Stimulated activated CD4-positive, alpha-beta T cell treated with anti-CD3 and anti-CD28 coated beads, Interleukin-12 subunit alpha, Interleukin-12 subunit beta, amount 100 ng/mL, for 4 hours (primary cell): ENCODE measurements at places on chromosomes 16 and 17.

GRCh38 chr17:29664743-29665480, 42.2 kb upstream of the CORO6 start:
- no peak for DNase-seq

DNA sequence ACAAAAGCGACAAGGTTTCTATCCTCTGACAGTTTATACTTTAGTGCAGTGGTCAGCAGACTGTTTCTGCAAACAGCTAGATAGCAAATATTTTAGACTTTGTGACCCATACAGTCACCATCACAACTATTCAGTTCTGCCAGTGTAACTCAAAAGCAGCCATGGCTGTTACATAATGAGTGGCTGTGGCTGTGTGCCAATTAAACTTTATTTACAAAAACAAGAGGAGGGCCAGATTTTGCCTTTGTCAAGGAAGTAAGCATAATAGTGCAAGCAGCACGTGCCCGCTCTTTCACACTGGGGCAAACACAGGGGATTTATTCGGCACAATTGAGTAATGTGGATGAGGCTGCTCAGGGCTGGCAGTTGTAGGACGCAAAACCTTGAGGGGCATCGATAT, 551.5 kb downstream of the MAF start:
- no peak for DNase-seq

- DNase-seq, result peak; percentile 52
Measured at GRCh38 chr17:9115214-9116191, 94.2 kb downstream of the NTN1 start.

GRCh38 chr17:46270032-46270431, 24.9 kb upstream of the LRRC37A start:
- no peak for DNase-seq

DNA sequence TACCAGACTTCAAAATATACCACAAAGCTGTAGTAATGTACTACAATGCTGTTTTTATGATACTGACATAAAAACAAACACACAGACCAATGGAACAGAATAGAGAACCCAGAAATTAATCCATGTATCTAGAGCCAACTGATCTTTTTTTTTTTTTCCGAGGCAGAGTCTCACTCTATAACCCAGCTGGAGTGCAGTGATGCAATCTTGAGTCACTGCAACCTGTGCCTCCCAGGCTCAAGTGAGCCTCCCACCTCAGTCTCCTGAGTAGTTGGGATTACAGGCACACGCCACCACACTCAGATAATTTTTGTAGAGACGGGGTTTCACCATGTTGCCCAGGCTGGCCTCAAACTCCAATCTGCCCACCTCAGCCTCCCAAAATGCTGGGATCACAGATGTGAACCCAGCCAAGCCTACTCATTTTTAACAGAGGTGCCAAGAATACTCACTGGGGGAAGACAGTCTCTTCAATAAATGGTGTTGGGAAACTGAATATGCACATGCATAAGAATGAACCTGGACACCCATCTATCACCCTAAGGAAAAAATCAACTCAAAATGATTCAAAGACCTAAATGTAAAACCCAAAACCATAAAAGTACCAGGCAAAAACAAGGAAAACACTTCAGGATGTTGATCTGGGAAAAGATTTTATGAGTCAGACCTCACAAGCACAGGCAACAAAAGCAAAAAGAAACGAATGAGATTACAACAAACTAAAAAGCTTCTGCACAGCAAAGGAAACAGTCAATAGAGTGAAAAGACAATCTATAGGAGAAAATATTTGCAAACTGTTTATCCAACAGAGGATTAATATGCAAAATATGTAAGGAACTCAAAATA, 63.1 kb downstream of the STX8 start:
- no peak for DNase-seq

DNA sequence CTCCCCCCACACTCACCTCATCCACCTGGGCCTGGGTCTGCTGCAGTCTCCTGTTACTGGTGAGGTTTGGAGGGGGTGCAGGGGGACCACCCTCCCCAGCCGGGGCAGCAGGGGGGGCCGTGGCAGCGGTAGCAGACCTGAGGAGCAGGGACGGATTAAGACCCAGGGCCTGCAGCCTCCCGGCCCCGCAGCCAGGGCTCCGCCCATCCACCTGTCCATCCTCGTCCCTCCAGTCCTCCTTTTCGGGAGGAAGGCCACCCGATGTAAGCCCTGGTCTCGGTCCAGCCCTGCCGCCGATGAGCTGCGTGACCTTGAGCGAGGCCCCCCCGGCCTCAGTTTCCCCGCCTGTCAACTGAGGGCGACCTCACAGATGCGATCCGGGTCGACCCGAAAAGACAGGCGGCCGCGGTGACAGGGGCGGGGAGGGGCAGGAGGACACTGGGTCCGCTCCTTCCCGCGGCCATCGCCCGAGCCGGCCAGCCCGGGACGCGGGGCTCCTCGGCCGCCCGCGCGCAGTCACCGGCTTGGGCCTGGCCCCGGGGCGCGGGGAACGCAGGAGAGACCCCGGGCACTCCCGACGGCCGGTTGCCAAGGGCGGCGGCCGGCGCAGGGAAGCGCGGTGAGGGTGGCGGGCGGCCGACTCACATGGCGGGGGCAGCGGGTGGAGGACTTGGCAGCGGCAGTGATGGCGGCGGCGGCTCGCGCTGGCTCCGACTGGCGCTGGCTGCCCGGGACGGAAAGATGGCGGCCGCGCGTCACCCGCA, at the start of gene VAMP2:
Gene VAMP2, minus strand, starts transcription at position 716 of the 764 bp plus-strand sequence. Its CDS starts 69 bp downstream, at position 647.
- peak; percentile 80 for DNase-seq

DNA sequence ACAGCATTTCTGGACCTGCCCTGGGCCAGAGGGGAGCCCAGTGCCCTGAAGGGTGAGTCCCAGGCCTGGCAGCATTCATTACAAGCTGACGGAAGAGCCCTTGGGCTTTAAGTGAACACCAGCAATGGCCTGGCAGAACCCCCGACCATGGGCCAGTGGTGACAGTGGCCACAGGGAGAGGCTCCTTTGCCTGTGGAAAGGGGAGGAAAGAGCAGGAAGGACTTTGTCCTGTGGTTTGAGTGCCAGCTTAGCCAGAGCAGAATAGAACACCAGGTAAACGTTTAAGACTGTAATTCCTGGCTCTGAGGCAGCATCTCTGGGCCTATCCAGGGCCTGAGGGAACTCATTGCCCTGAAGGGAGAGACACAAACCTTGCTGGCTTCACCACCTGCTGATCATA, 34.3 kb upstream of the ATP2C2 start:
- DNase-seq, result no peak

- no peak for DNase-seq
Measured at GRCh38 chr17:82390860-82391435, 19.4 kb downstream of the UTS2R start.

GRCh38 chr16:76614269-76614668, 337.1 kb downstream of the CNTNAP4 start:
- DNase-seq, result no peak

DNA sequence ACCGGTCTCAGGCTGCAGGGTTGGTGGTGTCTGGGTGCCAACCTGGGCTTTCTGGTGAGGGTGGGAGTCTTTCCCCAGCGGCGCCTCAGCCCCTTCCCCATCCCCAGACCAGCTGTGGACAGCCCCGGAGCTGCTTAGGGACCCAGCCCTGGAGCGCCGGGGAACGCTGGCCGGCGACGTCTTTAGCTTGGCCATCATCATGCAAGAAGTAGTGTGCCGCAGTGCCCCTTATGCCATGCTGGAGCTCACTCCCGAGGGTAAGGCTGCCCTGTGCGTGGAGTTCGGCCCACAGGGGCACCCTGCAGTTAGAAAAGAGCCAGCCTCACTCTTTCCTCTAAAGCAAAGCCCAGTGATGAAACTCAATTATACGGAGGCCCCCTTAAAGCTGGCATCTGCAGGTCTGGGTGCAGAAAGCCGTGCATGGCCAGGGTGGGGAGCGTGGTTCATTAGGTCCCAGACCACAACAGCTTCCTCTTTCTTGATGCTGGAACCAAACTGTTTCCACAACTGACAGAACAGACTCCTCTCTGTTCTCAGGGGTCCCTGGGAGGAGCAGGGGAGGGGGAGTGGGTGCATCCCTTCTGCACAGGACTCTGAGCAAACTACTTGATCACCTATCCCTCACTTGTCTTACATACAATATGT, 10.7 kb downstream of the GUCY2D start:
- DNase-seq, result no peak

GRCh38 chr17:2386400-2387085, 14.3 kb downstream of the MNT start:
- DNase-seq, result no peak

DNA sequence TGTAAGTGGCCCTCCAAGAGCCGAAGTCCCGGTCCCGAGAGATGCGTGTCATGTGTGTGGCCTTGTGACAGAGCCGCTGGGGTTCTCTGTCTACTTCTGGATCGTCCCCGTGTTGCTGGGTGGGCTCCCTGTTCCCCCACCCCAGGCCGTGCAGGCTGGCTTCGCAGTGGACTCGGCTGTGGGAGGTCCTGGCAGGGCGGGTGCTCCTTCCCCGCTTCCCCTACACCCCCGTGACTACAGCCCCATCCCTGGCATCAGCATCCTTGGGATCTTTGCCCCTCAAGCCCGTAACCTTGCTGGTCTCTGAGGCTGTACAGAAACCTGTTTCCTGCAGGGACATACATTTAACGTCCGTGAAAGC, 136.3 kb downstream of the BANP start:
- no peak for DNase-seq

GRCh38 chr16:5069854-5070253, 1.8 kb upstream of the ALG1 start:
- DNase-seq, result no peak

DNA sequence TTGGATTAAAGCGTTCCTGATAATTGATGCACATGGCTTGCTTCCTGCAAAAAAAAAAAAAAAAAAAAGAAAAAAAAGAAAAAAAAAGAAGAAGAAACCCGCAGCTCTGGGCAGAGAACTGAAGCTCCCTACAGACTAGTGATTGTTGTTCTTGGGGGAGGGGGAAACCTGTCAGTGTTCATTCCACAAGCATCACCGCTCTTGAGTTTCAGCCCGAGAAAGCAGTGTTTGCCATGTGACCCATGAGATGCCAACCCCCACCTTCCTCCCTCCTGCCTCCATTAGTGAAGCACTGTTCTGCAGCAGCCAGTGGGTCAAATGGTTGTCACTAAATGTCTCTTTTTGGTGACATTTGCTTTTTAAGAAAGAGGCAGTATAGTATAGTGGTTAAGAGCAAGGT, 1.7 kb downstream of the USP43 start:
- no peak for DNase-seq

GRCh38 chr17:16470265-16470664, 21.7 kb downstream of the LRRC75A start:
- no peak for DNase-seq

DNA sequence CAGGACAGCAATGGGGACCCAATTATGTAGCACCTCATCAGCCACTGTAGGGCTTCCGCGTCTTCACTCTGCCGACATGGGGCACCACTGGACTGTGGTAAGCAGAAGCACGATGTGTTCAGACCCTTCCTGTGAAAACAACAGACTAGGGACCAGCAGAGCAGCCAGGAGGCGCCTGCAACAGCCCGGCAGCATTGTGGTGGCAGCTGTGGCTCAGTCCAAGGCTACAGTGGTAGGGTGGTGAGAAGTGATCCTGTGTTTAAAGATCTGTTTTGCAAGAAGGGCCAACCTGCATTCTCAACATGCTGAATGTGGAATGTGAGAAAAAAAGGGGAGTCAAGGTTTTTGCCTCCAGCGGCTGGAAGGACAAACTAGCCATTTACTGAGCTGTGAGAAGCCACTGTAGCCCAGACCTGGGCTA, 80.8 kb downstream of the GAS7 start:
- no peak for DNase-seq

- DNase-seq, result no peak
Measured at GRCh38 chr16:72844225-72844920, 203.6 kb downstream of the ZFHX3 start.

DNA sequence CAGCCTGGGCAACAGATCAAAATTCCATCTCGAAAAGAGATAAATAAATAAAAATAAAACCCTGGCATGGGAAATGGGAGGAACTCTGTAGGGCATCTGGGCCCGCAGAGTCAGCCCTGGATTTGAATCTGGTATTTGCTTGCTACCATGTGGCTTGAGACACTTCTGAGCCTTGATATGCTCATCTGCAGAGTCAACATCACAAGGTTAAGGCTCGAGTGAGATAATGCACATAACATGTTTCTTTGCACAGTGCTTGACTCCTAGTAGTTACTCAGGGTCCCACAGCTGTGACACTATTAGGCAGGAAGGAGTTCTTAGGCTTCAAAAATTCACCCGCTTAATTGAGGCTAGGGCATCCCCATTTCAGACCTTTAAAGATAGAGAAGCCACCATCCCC, 21.3 kb downstream of the CDK5RAP3 start:
- no peak for DNase-seq

- no peak for DNase-seq
Measured at GRCh38 chr16:1974157-1975070, 2.6 kb downstream of the TBL3 start.

DNA sequence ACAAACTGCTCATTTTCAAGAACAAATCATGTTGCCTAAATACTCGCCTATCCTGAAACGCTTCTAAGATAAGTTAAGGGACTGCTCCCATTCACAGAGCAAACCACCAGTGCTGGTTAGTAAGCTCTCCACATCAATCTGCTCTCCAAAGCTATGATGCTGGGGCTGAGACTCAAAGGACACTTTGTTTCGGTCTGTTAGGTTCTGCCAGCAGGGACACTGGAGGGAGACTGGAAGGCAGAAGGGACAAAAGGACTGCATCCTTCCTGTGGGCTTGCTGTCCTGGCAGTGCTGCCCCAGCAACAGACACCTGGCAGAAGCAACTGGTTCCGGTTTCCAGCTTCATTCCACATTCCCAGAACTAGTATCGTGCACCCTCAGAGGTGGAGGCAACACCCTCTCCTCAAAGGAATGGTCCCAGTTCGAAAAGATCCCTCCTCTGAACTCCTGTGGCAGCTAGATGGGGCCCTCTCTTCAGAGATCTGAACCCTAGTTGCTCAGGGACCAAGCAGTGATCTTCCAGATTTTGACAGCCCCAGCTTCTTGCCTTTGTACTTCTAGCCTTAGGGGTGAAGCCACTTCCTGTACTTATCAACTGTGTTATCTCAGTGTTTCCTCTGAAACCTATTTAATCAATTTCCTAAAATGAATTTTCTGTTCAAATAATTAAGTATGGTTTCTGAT, 73.4 kb upstream of the GSG1L start:
- DNase-seq, result no peak

DNA sequence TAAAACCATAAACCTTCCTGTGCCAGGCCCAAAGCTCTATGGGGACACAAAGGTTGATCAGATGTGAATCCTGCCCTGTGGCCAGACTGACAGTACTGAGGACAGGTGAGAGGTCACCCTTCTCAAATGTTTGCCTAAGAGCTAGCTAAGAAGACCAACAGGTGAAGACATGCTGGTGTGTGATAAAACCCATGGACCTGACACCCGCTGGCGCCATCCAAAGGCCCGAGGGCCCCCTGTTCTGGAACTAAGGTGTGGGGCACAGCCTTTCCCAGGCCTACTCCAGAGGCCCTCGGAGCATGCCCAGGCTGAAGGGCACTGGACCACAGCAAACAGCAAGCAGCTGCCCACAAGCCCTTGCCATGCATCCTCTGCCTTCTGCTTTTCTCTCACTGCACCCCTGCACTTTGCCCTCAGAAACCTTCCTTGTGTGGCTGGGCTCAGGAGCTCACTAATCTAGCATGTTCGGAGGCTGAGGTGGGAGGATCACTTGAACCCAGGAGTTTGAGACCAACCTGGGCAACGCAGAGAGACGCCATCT, 5.2 kb upstream of the CDK3 start:
- DNase-seq, result no peak
